ENCODE measurements at places on chromosomes 12 and 14.

DNA sequence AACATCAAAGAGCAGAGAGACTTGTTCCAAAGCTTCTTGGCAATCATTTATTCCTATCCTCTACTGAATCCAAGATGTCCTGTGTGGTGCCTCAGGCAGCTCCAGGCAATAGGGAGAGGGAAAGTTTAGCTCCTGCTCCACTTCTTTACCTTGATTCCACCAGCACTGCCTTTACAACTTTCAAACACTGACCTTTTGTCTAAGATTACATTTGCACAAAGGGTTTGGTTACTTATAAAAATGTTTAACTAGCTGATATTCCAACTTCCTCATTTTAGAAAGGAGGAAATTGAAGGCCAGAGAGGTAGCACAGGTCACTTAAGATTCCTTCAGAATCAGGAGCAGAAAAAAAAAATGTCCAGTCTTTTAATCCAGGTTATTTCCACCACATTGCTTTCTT, 192.7 kb downstream of the BTG1 start:
- no peak for DNase-seq

- no peak for DNase-seq
Observed at GRCh38 chr12:2691345-2692071, 103.3 kb upstream of the FKBP4 start.

DNA sequence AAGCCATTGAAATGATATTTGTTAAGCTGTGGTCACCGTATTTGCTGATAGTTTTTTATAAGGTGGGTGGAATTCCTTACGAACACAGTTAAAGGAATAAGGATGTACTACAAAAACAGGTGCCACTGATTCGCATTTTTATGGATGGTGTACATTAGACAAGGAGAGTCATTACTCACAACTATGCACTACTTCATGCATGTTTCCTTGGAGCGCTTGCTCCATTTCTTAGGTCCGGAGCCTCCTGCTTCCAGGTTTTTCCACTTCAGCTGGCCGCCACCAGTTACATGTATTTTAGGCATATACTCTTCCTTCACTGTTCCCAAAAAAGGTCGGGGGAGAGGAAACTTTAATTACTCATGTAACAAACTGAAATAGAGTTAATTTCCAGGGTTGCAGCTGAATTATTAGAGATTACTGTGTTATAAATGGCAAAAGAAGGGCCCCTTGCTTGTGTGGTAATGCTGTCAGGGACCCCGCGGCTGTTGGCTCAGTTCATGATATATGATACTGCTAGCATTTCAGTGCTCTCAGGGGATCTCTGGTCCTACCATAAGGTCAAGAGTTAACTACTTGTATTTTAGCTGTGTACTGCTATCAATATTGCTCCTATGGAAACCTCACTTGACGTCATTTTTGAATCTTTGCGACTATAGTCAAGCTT, 454.7 kb downstream of the NPAS3 start:
- no peak for DNase-seq

GRCh38 chr14:54493293-54493692, 4.5 kb upstream of the GMFB start:
- DNase-seq = no peak

GRCh38 chr12:57158665-57159064, 11.2 kb upstream of the LRP1-AS start:
- DNase-seq = no peak

GRCh38 chr12:91249054-91249453, 66.4 kb upstream of the DCN start:
- no peak for DNase-seq

GRCh38 chr12:2287589-2287988, 234.8 kb downstream of the CACNA1C start:
- DNase-seq = no peak

GRCh38 chr14:26741711-26742212, 143.9 kb upstream of the NOVA1 start:
- no peak for DNase-seq

- no peak for DNase-seq
Observed at GRCh38 chr12:103824290-103824689, 16.7 kb downstream of the NT5DC3 start.

GRCh38 chr12:46384451-46385309, 12.1 kb upstream of the SLC38A2 start:
- DNase-seq = no peak

DNA sequence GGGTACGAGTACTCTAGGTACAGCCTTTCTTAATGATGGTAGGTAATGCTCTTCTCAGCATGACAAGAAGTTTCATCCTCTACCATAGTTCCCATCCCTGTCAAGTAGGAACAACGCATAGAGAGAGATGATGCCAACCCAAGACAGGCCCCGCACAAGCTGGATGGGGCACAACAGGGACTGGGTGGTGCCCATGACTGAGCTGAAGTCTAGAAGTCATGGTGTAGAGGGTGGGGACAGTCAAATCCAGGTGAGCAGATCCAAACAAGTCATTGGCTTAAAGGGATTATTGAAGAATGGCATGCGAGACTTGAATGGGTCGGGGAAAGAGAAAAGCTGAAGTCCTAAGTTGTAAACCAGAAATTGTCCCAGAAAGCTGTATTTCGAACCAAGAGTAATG, 84.2 kb upstream of the MDM1 start:
- no peak for DNase-seq

GRCh38 chr14:80388980-80389711, 177.8 kb upstream of the DIO2 start:
- DNase-seq = no peak

DNA sequence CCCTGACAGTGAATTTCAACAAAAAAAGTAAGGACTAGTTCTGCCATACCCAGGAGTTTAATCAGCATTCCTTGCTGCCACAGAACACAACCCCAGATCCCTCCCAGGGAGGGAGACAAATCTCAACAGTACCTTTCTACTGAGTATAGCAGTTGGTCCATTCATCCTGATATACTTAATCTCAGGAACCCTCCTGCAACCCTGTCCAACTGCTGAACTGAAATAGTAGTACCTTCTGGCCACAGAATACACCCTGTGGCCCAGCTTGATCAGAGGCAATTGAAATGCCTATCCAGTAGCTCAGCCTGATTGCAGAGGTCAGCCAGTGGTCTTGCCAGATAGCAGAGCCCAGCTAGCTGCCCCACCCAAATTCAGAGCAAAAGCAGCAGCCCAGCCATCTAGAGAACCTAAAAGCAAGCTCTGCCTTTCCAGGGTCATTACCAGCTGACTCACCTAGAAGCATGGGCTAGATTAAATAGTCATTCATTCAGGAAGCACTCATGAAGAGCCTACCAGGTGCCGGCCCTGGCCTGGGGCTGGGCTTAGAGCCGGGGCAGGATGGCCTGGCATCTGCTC, 40.0 kb upstream of the RHOJ start:
- DNase-seq = no peak

DNA sequence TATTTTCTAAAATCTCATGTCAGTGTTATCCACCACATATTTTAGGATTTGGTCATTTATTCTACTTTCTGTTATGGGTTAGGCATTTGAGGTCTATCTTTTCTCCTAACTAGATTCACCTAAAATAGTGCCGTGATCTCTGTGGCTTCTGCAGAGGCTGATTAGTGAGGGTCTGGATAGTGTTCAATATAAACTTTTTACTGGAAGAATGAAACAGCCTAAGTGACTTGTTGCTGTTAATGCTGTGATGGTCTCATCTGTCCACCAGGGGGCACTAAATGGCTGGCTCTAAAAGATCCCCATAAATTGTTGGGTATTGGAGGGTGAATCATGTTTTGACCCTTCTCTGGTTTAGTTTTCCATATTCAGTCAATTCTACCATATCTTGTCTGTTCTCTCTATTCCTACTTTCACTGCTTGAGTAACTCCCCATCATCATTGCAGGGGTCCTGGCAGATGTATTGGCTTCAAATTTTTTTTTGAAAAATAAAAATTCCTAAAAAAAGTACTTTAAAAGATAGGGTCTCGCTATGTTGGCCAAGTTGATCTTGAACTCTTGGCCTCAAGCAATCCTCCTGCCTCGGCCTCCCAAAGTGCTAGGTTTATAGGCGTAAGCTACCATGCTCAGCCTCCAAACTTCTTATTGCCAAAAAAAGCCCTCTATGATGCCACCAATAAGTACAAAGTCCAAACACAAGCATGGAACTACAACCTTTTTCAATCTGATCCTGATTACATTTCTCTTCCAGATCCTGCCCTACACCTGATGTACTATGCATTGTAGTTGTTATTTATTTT, 6.9 kb downstream of the PABPN1 start:
- DNase-seq = peak; percentile 54

Measured in progenitor cell of endocrine pancreas (in vitro differentiated cells).